ENCODE measurements at places on chromosomes 6 and 20.

DNA sequence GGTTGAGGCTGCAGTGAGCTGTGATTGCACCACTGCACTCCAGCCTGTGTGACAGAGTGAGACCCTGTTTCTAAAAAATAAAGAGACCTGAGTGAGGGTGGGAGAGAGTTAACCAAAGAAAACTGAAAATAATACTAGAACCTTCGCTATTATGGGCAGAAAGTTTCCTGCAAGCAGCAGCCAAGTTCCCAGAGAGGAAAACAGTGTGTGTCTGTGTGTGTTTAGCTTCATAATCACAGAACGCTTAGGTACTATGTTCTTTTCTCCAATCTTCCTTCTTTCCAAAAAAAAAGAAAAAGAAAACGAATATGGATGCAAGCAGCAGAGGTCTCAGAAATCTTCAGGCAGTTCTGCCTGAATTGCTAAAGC lies 170.0 kb downstream of the LY86 start:
- no peak for DNase-seq

- DNase-seq = no peak
Observed at GRCh38 chr6:17431581-17431980, 38.2 kb downstream of the CAP2 start.

DNA sequence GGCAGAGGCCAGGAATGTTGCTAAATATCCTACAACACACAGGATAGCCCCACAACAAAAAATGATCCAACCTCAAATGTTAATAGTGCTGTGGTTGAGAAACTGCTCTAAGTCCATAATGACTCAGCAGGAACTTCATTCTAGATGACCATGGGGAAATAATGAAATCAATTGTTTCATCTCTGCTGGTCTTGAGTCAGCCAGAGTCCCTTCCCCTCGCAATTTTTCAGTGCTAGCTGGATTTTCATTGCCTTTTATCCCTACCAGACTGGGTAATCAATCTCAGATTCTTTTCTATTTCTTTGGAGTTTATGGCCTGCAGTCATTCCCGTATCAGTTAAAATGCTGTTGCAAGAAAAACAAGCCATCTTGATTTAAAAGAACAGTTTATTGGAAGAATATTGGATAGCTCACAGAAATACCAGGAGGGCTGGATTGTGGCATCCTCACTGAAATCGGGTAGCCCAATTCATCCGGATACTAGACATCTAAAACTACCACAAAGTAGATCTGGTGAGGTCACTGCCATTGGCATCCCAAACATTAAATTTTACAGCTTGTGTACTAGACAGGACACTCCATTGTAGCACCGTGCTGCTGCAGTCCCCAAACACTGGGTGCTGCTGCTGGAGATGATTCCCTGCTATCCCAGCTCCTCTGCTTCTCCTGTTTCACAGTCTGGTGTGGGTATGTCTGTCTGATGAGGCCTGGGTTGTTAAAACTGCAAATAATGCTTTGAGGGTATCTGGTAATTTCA lies 30.3 kb upstream of the POPDC3 start:
- DNase-seq = peak; percentile 13

- DNase-seq = no peak
Observed at GRCh38 chr6:135179920-135180541, 1.1 kb upstream of the MYB start.

DNA sequence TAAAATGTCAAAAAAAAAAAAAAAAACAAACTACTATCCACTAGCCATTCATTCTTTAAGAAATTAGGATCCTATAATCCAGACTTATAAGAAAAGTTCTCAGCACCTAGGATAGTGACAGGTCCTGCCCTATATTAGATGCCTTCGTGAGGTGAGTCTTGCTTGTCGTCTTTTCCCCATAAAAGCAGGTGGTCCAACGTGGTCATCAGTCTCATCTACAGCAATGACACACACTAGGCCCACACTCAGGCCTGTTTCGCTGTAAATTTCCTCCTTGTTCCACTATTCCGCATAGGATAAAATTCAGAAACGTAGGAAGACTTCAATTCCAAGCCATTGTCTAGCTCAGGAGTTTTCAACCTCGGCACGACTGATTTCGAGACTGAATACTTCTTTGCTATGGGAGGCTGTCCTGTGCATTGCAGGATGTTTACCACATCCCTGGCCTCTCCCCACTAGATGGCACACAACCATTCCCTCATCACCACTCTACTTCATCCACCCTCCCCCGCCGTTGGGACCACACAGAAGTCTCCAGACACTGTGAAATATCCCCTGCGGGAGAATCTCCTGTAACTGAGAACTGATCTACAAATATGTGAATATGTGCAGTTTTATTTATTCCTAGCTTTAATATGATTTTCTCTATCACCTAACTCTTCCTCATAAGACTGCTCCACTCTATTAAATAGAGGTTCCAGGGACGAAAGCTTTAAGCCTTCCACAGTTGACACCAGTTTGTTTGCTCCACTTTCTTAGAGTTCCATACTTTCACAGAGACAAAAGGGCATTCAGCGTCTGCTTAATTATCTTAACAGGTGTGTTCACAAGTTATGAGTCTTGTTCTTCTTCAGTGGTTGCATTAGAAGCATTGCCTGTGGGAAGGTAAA lies 346.3 kb downstream of the BMP2 start:
- DNase-seq = peak; percentile 1

DNA sequence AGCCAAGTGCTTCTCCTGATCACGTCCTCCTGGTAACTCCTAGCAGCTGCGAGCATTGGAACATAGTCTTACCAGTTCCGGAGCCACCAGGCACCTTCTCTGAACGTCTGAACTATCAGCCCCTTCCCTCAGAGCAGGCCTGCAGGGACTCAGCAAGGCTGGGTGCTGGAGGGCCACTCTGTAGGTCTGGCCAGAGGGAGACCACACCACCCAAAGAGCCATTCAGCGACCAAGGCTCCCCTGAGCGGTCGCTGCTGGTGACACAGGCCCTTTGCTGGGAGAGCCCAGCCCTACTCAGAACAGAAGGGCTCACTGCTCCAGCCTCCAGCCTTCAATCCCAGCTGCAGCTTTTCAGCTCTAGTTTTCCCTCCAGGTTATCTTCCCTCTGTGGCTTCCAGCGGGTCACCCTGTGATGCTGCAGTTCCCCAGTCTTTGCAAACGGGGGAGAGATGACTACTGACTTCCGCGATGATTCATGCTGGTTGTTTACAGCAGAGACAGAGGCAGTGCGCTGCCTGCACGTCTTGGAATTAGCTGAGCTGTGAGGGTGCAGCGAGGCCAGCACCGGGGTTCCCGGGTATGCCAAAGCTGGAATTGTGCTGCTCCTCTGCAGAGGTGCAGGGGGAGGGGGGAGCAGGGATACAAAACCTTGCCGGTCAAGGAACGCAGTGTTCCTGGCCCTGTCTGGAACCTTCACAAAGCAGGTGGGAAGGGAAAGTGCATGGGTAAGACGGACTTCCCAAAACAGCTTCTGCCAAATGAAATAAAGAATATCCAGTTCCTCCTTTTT lies 161.4 kb downstream of the LY86 start:
- peak; percentile 89 for DNase-seq

- DNase-seq = no peak
Observed at GRCh38 chr6:115363379-115363778, 697.3 kb downstream of the FRK start.

- no peak for DNase-seq
Observed at GRCh38 chr20:9021216-9021615, 47.7 kb upstream of the PLCB4 start.

GRCh38 chr6:165008971-165009370 lies 300.4 kb downstream of the C6orf118 start:
- DNase-seq = no peak

DNA sequence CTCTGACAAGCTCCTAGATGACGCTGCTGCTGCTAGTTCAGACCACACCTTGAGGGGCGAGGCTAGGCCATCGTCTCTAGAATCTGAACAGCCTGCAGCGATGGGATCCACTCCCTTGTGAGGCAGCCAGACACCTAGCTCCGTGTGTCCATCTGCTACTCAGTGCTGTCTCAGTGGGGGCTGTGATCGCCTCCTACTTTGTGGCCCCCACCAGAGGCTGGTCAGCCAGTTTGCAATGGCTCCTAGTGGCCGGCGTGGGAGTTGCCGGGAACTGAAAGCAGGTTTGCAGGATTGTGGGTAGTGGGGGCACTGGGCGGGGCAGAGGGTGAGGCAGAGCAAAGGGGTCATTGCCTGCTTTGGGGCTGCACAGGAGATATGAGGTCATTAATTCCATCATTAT lies 2.8 kb downstream of the CCN5 start:
- no peak for DNase-seq

GRCh38 chr20:50852085-50852484 lies 57.2 kb downstream of the BCAS4 start:
- no peak for DNase-seq

GRCh38 chr6:1729750-1730140 lies 120.0 kb downstream of the FOXC1 start:
- DNase-seq = no peak

GRCh38 chr20:44296011-44296410 lies 15.0 kb downstream of the FITM2 start:
- no peak for DNase-seq

DNA sequence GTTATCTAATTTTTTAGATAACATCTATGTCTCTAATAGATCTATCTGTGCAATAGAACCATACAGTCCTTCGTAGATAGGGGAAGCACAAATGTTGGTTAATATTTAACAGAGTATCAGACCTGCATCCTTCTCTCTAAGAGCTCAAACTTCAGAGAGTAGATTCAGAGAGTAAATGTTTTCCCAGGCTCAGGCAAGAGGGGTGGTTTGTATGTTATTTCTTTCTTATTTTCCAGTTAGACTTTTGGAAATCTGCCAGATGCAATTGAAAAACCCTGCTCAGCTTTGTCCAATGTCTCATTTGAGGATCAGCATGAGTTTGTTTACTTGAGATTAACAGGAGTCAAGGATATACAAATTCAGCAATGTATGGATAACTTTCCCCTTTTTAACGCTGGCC lies 361.9 kb downstream of the BCKDHB start:
- DNase-seq = no peak

GRCh38 chr6:163814494-163815364 lies 400.2 kb downstream of the QKI start:
- DNase-seq = no peak

GRCh38 chr20:34524426-34524825 lies 8.2 kb downstream of the DYNLRB1 start:
- DNase-seq = no peak

DNA sequence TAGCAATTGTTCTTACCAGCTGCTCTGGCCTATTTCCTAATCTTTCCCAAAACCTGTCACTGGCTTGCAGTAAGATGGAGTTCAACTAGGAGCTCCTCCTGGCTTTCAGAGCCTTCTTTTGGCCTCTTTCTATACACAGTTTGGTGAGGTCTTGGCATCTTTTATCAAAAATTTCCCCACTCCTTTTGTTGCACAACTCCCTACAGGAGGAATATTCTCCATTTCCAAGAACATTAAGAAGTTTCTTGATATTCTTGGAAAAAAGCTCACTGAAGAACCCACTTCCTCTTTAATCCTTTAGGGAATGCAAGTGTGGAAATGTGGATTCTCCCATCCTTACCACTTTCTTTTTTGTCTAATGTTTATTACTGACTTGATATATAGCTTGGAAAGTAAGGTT lies 171.3 kb upstream of the KCNK16 start:
- DNase-seq = no peak

- DNase-seq = peak; percentile 73
Observed at GRCh38 chr20:45792317-45793118, 764 bp downstream of the DNTTIP1 start.

Data from suppressor macrophage (primary cell).